ENCODE measurements at places on chromosomes 6 and 20. TPM values are rescaled to one million over a fixed set of nuclear protein-coding genes. Genes with fewer than 3 reads are reported as not detected.

GRCh38 chr20:62858058-62858830 is 3.4 kb downstream of the TCFL5 start:
- DNase-seq: no peak

DNA sequence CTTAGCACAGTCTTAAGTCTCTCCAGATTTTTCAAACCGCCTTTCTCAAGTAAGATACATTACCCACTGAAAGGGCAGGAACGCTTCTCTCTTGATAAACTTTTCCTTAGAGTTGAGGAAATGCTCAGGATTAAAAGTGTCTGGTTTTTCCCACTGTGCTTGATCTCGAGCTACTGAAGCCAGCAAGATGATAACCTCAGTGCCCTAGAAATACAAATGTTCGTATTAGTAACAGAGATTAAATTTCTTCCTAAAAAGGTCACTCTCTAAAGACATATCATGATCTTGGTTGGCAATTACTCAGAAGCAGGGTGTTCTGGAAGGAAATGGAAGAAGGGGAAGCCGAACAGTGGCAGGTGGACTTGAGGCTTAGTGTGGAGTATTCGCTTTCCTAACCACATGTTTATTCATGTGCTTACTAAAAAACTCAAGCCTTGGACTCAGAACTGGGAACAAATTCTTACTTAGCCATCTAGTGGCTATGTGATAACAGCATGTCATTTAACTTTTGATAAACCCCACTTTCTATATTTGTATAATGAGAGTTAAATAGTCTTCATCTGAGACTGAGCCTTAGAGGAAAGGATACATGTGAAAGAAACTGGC is 20.1 kb downstream of the C6orf141 start:
- no peak for DNase-seq

DNA sequence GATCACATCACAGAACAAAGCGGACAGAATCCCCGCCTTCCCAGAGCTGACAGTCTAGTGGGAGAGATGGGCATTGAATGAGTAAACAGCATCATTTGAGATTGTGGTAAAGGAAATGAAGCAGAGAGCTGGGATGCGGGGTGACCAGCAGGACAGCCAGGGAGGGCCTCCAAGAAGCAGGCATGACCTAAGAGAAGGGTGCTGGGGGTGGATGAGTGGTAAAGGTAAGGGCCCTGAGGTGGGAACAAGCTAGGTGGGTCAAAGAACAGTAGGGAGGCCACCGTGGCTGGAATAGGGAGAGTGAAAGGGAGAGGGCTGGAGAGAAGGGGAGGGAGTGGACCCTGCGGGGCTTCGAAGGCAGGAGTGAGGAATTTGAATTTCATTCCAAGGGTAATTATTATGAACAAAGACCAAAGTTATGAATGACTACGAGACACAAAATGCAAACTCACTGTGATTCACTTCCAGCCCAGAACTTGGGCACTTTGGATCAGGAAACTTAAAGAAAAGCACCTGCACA is 61.4 kb downstream of the CEBPB start:
- no peak for DNase-seq

DNA sequence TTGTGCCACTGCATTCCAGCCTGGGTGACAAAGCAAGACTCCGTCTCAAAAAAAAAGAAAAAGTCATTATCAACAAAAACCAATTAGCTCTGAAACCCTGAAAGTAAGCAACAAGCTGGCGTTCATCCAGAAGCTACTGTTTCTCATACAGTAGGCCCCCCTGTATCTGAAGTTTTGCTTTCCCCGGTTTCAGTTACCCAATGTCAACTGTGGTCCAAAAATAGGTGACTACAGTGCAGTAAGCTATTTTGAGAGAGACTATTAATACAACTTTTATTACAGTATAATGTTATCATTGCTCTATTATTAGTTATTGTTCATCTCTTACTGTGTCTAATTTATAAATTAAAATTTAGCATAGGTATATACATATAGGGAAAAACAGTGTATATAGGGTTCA is 135.1 kb downstream of the KIF16B start:
- DNase-seq: no peak

DNA sequence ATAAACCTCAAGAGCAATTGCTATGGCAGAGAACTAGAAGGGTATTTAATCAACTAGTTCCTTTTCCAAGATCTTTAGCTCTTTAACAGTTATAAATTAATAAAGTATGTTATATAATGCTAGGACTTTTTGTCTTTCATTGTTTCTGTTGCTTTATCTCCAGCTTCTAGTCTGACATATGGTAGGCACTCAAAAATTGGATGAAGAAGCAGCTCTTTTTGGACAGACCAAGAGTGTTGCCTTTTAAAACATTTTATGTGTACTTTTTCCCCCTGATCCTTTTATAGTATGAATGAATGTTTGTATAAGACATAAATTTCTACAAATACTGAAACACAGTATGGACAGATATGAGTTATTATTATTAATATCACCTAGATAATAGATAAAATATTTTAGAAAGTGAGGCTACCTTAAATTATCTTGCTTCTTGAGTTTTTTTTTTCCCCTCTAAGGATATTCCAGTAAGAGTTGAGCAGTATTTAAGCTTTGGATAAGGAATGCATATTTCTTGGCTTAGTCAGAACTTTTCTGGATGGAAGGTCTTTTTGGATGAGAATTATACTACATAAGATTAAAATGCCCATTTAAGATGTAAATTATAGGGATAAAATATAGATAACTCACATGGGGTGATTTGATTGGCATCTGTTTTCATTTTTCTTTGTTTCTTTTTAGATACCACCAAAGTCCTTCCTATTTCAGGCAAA is 16.6 kb downstream of the LAMA2 start:
- no peak for DNase-seq

DNA sequence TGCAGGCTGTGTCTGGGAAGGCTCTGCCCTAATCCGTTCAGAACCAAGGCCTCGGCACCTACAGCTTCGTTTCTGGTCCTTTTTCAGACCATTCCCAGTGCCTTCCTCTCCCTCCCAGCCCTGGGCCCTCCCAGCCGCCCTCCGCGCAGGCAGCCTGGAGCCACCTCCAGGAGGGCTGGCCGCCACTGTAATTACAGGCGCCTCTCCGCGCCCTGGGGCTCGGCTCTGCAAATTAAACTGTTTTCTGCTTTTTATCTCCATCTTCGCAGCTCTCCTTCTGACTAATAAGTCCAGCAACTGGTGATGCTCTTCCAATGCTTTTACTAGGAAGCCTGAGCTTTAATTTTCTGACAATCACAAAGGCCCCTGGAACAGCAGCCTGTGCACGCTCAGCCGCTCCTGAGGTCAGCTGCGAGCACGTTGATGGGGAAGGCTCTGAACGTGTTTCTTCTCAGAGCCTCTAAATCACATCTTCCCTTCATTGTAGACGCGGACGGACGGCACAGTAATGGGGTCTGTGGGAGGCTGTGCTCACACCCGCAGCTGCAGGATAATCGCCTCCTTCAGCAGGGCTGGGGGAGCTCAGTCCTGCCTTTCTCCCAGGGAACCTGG is 194.6 kb downstream of the DLL1 start:
- peak; percentile 26 for DNase-seq

Gene UST
- 0.49 TPM for total RNA-seq

DNA sequence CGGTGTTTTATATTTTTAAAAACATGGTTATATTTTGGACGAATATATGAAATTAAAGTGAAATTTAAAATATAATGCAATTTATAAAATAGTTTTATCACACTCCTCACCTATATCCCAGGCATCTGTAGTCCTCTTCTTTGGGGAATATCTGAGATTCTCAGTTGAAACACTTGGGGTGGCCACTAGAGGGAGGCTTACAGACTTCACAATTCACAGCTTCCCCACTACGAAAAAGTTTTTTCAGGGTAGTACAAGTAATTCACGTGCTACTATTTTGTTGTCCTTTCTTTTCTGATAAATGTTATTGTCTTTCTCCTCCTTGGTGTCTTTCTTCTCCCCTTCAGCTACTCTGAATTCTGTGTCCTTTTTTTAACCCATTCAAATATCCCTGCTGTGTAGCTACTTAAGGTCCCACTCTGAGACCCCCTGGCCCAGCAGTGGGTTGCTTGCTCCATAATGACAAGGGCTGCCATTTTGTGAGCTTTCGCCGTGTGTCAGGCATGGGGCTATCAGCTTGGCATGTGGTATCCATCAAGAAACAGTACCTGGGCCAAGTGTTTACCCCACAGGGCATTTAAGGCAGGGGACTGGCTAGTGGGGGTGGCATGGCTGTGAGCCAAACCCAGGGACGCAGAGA is 43.6 kb upstream of the PHACTR3 start:
- no peak for DNase-seq

DNA sequence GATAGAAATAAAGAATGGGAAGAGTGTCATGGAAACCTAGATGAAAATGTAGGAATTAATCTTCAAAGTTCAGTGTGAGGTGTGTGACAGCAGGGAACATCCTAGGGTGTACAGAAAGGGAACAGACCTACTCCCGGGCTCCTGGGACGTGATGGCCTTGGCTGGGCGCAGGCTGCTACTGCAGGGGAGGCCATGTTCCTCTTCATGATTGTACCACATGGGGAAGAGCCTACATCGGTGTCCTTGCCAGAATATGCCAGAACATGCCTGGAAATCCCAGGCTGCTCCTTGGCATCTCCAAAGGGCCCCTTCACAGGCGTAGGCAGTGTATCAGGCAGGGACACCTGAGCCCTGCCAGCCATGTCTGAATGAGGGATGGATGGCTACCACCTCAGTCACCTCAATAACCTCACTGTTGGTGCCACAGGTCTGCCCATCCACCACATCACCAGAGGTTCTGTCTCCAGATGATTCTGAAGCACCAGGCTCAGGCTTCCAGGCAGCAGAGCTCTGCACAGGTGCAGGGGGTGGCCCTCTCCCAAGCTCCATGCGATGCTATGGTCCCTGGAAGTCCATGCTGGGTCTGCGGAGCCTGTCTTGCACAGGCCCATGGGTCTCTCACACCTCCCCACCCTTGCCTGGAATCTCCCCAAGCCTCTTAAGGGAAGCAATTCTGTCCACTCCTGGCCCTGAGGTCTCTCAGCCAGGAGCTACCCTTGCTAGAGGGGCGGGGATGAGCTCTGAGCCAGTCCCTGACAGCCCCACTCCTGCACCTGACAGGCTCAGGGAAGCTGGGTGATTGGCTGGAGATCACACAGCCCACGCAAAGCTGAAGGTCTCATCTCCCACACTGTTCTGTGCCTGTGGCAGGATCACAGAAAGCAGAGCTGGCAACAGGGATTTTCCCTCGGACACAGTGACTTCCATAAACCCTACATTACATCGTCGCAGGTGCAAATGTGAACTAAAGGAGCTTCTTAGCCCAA is 20.2 kb downstream of the RAMACL start:
- no peak for DNase-seq

All from activated naive CD4-positive, alpha-beta T cell treated with anti-CD3 and anti-CD28 coated beads, Interleukin-2, amount 50 U/mL, for 72 hours (primary cell).